Liver (tissue), 10 donors: ENCODE measurements at places on chromosomes 12 and 14.

DNA sequence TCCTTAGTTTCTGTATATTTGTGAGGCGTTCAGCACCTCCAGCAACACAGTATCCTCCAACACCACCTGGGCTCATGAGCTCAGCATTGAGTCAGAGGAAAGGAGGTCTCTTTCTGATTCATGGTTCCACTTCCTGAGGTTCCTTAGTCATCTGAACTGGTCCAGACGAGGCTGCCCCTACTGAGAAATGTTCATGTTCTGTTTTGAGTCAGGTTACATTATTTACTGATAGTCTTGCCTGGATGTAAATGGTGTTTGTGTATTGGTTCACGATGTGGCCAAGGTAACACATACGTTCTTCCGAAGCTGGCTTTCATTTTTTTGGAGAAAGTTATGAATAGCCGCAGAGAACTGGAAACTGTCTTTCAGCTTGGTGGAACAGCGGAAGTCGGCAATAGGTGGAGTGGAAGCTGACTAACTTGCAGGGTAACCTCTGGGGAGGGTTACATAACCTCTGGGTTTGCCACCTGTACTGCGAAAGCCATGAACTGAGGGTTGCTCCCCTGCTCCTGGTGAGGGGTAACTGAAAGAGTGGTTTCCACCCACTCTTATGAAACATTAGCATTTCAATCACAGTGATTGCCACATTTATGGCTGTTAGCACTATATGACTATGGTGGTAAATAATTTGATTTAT, 42.2 kb upstream of the MANSC4 start:
- DNase-seq, result no peak

DNA sequence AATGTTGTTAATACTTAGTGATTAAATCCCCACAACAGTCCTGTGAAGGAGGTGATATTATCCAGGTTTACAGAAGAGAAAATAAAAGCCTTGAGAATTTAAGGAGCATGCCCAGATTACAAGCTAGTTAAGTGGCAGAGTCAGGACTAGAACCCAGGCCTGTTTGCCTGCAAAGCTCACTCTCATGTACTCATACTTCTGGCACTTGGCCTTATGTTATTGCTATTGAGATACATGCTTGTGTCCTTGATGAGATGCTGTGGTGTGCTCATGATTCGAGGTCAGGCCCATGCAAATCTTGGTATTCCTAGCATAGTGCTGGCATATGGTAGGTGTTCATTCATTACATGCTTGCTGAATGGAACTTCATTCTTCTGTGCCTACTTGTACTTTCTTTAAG, 7.6 kb upstream of the EID3 start:
- no peak for DNase-seq

DNA sequence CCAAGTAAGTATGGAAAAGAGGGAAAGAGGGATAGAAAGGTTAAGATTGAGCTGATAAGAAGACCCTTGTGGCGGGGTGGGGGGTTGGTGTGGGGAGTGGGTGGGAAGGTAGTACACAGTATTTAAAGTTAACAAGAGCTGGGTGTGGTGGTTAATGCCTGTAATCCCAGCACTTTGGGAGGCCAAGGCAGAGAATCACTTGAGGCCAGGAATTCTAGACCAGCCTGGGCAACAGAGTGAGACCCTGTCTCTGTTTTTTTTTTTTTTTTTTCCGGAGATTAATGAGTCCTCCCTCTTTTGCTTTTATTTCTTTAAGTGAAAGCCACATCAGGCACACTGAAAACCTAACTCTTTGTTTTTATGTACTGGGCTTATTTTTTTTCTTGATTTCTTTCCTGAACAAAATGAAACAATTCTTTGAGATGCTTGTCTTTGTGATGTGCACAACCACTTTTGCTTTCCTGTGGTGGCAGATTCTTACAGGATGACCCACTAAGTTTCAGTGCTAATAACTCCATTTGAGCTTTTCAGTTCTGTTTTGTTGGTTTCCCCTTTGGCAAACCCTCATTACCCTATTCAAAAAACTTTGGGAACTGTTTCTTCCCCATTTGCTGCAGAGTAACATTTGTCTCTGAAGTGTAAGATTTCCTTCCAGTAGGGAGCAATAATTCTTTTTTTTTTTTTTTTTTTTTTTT, 54.8 kb downstream of the WNK1 start:
- DNase-seq, result no peak

DNA sequence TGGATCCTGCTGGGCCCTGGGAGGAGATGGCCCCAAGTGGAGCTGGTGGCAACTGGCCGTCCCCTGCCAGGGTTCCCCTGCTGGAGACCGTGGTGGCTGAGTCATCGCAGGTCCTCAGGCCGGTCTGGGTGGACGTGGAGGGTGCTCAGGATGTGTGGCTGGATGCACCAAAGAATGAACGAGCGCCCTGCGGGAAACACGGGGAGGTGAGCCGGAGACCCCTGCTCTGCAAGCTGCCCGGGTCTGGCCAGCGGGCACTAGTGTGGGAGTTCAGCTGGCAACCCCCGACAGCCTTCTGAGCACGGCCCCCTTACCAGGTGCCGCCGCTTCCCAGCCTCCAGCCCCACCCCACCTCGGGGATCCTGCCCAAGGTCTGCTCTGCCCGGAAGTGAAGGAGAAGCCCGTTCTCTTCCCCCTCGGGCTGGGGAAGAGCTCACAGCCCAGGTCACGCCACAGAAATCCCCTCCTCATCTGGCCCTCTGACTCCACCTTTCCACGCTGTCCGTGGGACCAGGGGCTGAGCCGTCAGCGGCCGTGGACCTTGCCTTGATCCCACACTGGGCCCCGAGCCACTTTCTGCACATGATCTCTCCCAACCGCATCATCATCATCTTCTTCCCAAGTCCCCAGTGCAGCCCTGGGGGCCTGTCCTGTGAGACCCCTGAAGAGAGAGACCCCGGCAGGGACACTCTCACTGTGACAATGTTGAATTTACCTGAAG, 165.5 kb downstream of the KIF26A start:
- no peak for DNase-seq

DNA sequence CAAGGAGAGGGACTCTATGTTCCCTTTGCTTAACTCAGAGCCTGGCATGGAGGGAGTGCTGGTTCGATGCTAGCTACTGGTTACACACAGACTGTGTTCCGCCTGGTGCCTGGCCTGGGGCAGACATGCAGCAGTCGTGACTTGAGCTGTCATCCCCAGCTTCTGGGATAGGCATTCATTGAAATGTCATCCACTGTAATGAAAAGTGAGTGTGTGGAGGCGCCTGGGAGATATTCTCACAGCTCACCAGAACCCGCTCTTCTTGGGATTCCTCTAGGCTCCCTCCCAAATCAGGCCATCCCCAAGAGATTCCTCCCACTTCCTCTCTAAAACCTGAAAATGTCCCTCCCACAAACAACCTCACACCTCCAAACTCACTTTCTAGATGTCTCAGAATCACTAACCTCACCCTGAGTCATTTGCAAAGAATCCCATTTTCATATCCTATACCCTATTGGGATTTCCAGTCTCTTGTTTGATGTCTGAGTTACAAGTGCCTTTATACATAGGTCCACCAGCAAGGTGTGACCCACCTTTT, 82.8 kb downstream of the CRACR2A start:
- peak; percentile 12 for DNase-seq

DNA sequence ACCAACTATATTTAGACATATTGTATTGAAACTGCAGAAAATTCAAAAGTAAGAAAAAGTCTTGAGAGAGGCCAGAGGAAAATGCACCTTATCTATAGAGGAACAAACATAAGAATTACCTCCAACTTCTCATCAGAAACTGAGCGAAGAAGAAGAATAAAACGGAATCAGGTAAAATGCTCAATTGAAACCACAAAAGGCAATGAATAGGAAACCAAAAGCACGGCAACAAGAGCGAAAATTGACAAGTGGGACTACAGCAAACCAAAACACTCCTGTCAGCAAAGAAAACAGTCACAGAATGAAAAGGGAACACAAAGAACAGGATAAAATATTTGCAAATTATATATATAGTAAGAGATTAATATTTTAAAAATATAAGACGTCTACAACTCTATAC, 61.9 kb upstream of the PARP11 start:
- no peak for DNase-seq

DNA sequence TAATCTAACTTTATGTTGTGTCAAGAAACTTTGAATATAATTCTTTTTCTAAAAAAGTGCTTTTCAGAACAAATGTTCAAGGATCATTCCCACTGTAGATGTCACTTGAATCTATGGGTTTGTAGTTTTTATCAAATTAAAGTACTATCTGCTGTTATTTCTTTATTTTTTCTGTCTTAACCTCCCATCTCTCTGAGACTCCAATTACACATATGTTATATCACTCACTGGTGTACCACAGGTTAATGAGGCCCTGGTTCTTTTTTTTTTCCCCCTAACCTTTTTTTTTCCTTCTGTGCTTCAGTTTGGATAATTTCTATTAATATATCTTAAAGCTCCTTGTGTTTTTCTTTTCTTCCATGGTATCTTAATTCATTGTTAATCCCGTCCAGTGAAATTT, 279.9 kb upstream of the RGS6 start:
- DNase-seq, result no peak

GRCh38 chr12:48813465-48814261, 4.6 kb upstream of the CACNB3 start:
- DNase-seq, result no peak

- DNase-seq, result no peak
These were observed 730 bp downstream of the PPP1R3E start for GRCh38 chr14:23301969-23302289.

DNA sequence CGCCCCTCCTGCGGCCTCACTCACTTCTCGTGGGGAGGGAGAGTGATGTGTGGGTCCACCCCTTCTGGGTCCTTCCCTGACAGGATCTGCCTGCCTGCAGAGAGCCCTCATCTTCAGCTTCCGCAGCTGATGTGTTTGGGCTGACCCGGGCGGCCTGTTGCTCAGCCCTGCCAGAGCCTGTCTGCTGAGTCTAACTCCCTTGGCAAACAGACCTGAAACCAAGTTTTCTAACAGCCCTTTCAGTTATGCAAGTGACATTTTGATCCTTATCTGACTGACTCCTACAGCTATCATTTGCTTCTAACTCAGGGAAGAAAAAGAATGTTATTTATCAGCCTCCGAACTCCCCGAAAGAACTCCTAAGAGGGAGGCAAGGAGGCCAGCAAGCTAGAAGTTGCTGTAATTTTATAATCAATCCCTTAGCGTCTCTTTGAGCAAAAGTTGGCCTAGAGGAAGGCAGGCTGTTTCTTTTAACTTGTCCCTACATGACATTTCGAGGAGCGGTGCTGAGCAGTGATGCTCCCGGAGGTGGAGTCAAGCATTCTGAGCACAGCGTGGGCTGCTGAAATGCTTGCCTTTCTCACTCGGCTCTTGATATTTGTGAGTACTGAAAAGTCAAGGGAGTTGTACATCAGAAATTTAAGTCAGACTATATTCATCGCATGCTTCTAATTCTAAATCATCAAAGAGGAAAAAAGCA, 31.5 kb upstream of the CACNA2D4 start:
- DNase-seq, result no peak

DNA sequence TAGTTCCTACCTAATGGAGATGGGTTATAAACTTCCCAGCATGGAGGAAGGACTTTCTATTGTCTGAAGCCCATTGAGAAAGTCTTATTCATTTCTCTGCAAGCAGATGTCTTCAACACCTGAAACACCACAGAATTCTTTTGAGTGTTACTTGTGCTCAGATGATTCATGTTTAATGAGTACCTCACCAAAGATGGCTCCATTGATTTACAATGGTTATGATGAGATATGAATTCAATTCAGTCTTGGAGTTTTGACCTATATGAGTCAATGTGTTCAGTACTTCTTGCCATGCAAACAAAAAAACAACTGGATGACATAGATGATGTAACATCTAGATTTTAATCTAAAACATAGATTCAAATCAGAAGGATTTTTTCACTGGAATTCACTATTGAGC, 15.4 kb upstream of the PAWR start:
- no peak for DNase-seq

- no peak for DNase-seq
These were observed 23.0 kb upstream of the REP15 start for GRCh38 chr12:27673101-27673718.

- DNase-seq, result no peak
These were observed 112.1 kb downstream of the TTC7B start for GRCh38 chr14:90703841-90704737.

DNA sequence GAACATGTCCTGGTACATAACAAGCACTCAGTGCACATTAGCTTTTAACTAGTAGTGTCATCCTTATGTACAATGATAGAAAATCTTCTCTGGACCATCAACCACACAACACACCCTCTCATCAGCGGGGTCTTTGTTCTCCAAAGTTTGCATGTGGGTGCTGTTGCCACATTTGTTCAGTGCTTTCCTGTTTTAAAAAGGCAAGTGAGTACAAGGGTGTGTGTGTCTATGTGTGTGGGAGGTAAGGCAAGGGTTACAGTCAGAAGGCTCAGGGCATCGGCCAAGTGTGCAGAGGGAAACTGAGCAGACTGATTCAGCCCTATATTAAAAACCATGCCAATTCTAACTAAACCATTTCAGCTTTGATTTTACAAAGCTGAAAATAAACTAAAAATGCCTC, 17.9 kb downstream of the KRT76 start:
- DNase-seq, result no peak

DNA sequence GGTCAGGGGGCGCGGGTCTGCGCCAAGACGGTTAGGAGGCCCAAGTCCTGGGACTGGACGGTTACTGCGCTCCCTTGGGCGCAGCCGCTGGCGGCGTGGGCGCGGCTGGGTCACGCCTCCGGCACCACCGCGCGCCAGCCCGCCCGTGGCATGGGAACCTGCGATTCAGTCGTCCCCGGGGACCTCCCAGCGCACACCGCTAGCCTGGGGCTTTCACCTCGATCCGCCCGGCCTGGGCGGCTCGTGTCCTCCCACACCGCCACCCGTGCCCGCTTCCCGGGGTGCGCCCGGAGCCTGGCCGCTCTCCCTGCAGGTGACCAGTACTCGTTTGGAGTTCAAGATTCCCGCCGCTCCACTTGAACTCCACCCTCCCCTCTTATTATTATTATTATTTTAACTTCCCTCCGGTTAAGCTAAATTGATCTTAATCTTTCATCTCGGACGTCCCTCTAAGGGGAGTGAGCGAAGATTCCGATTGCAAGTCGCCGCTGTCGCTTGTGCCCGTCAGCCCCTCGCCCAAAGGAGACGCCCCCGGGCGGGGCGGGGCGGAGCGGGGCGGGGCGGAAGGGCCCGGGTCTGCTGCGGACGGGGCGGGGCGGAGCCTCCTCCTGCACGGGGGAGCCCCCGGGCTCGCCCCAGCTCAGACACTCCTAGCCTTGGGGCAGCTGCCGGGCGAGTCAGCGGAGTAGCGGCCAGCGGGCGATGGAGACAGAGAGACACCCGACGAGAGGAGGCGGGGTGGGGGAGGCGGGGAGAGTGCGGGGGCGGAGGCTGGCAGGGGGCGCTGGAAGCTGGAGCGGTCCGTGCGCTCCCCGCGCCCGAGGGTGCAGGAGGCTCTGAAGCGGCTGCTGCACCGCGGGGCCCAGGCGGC, at the start of gene KCNMB4:
Gene KCNMB4, plus strand, starts transcription at position 643 of the 871 bp plus-strand sequence. CDS start 445 bp downstream, outside the sequence.
- peak; percentile 68 for DNase-seq
